ENCODE measurements at places on chromosomes 5 and 9.

GRCh38 chr5:111735583-111736270 is 21.3 kb downstream of the NREP start:
- no peak for DNase-seq

DNA sequence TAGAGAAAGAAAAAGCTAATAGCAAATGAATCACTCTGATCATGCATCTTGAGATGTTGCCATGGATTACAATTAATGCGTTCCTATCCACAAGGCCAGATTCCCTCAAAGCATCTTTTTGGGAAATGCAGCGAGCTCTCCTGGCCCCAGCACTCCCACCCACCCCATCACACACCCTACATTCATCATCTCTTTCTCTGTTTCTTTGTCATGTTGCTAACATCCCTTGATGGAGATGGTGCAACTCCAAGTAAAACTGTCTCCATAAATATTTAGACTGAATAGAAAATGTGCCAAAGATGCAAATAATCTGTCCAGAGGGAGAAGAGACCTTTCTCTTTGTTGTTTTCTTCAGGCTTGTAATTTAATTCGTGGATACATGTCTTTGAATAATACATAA is 30.8 kb upstream of the TNC start:
- no peak for DNase-seq

DNA sequence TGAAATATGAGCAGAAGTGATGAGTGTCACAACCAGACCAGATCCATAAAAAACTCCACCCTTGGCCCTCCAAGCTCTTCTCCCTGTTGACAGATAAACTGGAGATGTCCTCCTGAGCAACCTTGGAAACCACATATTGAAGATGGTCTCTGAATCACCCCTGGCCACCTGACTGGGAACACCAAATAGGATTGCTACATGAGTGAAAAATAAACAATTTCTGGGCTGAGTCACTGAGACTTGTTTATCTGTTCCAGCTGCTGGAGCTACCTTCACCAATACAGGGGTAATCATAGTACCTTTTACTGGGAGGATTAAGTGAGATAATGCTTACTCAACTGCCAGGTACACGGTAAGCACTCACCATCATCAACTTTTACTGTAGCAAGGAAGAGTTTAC is 53.3 kb downstream of the PCA3 start:
- no peak for DNase-seq

- DNase-seq: no peak
Observed at GRCh38 chr9:103819936-103820335, 274.2 kb upstream of the SMC2 start.

DNA sequence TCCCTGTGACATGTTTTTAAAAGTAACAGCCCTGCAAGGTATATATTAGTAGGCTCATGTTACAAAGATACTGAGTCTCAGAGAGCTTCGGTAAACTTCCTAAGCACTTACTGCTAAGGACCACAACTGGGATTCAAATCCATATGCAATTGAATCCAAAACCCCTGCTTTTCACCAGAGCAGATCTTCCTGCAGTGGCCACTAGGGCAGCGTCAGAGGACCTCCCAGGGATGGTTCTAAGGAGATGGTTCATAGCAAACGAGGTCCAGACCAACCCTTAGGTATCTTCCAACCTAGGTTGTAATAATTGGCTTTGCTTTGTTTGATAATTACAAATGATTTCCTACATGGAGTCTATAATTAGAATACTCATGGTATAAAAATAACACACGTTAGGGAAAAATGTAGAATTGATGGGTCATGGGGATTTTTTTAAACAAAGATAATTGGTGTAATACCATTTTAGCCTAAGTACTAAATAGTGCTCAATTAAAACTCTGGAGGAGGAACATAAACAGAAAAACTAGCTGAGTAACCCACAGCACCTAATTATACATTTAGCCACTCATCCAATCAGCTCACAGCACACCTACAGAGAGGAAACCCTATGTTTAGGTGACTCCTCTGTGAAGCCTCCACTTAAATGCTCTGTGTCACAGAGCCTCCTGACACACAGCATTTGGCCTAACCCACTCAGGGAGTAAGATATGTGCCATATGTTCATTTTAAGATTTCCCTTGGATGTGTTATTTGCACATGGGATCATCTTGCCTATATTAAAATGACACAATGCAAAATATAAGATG is 10.0 kb upstream of the CAST start:
- DNase-seq: no peak

DNA sequence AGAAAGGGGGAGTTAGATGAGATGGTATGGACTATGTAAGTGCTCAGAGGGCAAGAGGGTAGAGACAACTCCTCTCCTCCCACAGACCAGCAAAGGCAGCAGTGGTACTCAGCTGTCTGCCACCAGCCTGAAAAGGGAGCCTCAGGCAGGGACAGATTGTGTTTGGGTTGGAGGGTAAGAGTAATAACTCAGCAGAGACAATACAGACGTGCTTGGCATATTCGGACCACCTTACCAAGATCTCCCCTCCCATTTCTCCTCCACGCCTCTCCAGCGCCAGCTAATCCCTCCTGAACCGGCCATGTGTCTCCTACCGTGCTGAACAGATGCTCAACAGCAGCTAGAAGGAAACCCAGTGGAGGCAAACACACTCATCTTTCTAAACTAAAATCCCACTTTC is 180.8 kb downstream of the ASTN2 start:
- DNase-seq: no peak

- DNase-seq: no peak
Observed at GRCh38 chr9:98808411-98808815, 943 bp downstream of the GALNT12 start.

DNA sequence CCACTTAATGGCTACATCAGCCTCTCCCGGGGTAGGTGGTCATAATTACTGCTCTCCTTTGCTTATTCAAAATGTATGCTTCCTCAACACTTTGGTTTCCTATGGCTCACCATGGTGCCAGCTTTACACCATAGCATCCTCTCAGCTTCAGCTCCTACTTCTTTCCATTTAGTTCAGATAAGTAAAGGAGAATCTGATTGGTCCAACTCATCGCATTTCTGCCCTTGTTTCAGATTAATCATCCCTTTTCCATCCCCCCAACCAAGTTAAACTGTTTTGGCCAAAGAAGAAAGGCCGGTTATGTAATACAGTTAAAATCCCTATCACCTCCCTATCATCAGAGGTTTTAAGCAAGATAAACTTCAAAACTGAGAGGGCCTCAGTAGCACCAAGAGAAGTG is 130.5 kb downstream of the CETN3 start:
- DNase-seq: no peak

GRCh38 chr5:14810282-14810681 is 61.3 kb downstream of the ANKH start:
- DNase-seq: no peak

- DNase-seq: no peak
Observed at GRCh38 chr9:65459756-65460320, 174.8 kb upstream of the FOXD4L5 start.

DNA sequence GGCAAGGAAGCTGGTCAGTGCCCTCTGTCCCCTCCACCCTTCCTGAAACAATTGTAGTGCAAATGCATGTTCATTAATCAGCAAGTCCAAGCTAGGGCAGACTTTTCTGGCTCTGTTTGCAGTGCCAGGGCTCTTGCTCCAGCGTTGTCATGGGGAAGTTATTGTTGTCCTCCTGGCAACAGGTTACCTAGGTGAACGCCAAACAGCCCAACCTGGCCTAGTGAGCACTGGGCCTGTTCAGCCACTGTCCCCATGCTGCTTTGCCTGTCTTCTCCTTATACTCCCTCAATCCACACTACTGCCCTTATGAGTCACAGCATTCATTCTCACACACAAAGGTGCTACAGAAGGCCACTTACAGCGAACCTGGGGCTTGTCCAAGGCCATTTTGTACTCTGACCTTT is 34.5 kb upstream of the GLIS3 start:
- no peak for DNase-seq

GRCh38 chr5:166505544-166505943 is 1785.9 kb upstream of the WWC1 start:
- no peak for DNase-seq

- peak; percentile 45 for DNase-seq
Observed at GRCh38 chr9:122904466-122904822, 715 bp downstream of the RC3H2 start.

- no peak for DNase-seq
Observed at GRCh38 chr9:125754096-125754495, 6.9 kb downstream of the PBX3 start.

Measured in CD4-positive, alpha-beta memory T cell (primary cell).